Fibroblast of skin of abdomen (primary cell): ENCODE measurements at places on chromosomes 2 and 18.

DNA sequence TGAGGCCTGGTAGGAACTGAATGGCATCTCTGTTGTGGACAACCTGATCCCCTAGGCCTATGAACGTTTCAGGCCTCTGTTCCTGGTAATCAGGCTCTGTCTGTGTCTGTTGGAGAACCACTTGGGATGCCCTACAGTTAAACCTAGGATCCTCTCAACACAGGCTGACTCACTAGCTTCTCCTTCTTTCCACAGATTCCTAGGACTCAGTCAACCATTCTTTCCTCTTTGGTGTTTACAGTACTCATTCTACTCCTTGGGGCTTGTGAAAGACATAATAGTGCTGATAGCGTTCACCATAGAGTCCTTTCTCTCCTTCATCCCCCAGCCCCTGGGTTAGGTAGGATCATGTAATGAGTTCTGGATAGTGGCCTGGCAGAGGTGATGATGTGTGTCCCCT, 544.3 kb downstream of the METTL4 start:
- DNase-seq, result no peak

- DNase-seq, result no peak
Measured at GRCh38 chr2:173931751-173932150, 33.4 kb downstream of the SP3 start.

DNA sequence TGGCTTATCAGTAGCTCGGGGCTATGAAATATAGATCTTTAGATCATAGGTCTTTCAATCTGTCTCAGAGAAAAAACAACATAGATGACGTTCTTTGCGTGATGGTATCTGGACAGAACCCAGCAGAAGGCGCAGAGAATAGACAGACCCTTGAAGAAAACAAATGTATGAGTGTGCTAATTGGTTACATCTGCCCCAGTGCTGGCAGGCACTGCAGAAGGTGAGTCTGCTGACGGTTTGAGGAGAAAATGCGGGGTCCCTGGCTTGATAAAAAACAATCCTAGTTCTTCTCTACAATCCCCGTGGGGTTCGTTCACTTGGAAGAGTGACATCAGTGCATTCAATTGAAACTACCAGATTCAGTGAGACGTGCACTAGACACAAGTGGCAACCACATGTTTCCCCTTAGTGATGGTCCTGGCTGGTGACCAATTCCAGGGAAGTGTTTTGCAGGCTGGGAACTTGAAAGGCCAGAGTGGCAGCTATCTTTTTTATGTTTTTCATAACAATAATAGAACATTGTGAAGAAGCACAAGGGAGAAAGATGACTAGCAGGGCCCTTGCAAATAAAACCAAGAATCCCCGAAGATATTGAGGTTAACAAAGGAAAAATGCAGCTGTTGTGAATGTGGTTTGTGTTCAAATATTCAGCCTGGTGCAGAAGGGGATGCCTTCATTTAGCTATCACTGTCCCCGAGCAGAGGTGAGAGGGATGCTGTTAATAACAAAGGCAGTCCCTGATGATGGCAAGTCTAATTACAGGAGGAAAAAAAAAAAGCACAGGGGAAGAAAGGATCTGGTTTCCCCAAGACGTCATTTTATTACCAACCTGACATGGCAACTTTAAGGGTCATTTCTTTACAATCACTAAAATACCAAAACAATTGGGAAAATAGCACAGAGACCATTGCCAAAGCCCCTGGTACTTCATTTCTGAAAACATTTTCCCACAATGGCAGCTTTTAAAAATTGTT, 337.6 kb upstream of the FIGN start:
- DNase-seq, result peak; percentile 77

DNA sequence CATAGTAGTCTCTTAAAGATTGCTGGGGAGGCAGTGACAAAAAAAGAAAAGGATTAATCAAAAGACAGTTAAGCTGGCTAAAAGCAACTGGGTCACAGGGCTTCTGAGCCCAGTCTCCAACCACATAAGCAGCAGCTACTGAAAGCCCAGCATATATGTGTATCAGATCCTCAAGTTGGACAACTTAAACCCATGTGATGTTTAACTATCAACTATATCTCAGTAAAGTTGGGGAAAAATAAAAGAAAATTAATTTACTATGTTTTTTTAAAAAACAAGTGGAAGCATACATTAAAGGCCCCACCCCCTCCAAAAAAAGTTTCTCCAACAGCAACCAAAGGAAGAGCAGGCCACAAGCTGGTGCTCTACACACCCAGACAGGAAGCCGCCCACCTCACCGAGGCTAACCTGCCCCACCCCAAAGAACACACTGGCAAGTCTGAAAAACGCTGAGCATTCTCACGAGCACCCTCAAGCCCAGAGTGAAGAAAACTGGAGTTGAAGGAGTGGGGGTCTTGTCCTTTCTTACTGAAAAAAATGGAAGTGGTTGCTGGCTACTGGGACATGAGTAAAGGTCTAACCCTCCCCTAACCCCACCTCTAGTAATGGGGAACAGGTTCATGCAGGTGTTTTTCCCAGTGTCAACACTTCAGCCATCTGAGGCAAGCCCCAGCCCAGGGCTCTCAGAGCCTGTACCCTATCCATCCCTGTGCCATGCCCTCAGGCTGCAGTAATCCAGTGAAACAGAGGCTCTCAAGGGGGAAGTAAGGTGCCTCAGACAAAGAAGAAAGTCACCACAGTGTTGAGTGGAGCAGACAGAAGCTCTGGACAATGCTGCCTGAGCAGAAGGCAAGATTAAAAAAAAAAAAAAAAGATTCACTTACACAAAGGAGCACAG, 106.3 kb downstream of the GYPC start:
- DNase-seq, result no peak

GRCh38 chr18:3029215-3029952, 16.4 kb upstream of the LPIN2 start:
- DNase-seq, result peak; percentile 33

DNA sequence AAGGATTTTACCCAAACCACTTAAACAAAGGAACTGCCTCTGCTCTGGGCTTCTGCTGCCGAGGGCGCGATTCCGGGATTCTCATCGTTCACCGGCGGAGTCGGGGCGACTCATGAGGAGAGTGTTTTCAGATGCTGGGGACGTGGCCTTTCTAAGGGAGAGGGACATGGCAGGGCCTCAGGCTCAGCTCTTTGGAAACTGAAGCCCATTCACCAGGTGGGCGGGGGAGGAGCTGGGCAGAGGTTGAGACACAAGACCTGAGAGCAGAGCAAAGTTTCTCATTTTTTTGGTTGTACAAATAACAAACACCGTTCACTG, 29.8 kb downstream of the NFATC1 start:
- DNase-seq, result no peak

GRCh38 chr2:70777450-70777849, 9.4 kb upstream of the ADD2 start:
- DNase-seq, result no peak

- DNase-seq, result no peak
Measured at GRCh38 chr2:127041259-127041970, 65.5 kb downstream of the BIN1 start.

- peak; percentile 89 for DNase-seq
Measured at GRCh38 chr2:188695953-188696352, 278.2 kb upstream of the COL3A1 start.

GRCh38 chr18:32301361-32301760, 111.5 kb downstream of the MEP1B start:
- DNase-seq, result no peak

DNA sequence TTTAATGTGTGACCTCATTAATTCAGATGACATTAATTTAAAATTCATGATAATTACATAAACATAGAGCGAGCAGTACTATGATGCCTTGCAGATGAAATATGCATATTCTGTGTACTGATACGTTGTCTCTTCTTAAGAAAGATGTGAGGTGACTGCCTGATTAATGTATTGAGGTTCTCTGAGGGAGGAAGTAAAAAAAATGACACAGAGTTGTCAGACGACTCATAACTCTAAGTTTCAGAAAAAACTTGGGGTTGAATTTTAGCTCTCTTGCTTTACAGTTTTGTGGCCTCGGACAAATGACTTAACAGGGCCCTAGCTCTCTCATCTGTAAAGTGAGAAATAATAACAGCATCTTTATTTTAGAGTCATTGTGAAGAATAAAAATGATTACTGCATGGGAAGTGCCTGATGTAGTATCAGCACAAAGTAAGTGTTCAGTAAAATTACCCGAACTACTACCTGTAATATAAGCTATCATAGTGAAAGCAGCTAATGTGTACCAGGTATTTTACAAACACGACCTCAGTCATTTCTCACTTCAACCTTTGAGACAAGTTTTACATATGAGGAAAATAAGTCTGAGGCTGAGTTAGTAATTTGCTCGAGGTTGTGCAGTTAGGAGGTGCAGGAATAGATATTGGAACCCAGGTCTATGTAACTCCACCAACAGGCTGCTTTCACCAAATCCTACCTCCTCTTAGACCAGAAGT, 65.3 kb downstream of the ALK start:
- DNase-seq, result no peak

GRCh38 chr18:21242780-21243401, 859 bp downstream of the GREB1L start:
- DNase-seq, result no peak

DNA sequence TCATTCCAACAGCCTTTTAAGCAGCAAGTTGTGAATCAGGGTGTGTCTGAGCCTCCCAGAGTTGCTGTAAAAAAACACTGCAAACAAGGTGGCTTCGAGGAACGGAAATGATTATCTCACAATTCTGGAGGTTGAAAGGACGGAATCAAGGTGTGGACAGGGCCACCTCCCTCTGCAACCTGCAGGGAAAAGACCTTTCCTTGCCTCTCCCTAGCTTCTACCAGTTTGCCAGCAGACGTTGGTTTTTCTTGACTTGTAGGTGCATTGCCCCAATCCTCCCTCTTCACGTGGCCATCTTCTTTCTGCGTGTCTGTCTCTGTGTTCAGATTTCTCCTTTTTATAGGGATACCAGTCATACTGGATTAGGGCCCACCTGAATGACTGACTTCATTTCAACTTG, 24.8 kb upstream of the TMEM131 start:
- DNase-seq, result no peak

- DNase-seq, result no peak
Measured at GRCh38 chr2:19835781-19836281, 66.0 kb downstream of the TTC32 start.

- peak; percentile 82 for DNase-seq
Measured at GRCh38 chr2:38274286-38275276, 102.5 kb downstream of the ATL2 start.

DNA sequence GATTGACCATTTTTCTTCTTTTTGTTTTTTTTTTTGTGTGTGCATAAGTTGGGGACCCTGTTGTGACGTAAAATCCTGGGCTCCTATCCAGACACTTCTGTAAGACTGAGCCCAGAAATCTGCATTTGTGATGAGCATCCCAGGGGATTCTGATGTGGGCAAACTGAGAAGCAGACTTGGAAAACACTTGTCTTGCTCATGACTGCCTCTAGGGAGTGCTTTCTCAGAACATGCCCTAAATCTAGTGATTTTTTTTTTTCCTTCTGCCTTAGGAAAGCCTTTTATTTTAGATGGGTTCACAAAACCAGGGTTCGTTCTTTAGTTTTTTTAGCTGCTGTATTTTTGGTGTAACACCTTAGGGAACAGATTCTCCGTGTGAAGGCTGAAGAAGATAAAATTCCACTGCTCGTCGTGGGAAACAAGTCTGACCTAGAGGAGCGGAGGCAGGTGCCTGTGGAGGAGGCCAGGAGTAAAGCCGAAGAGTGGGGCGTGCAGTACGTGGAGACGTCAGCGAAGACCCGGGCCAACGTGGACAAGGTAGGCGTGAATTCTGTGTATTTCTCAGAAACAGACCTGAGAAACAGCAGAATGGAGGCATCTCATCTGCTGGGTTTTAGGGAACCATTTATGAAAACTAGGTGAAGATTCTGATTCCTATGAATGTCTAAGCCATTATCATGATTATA, 36.7 kb downstream of the RALB start:
- no peak for DNase-seq

- no peak for DNase-seq
Measured at GRCh38 chr2:226932443-226932842, 96.6 kb downstream of the RHBDD1 start.

DNA sequence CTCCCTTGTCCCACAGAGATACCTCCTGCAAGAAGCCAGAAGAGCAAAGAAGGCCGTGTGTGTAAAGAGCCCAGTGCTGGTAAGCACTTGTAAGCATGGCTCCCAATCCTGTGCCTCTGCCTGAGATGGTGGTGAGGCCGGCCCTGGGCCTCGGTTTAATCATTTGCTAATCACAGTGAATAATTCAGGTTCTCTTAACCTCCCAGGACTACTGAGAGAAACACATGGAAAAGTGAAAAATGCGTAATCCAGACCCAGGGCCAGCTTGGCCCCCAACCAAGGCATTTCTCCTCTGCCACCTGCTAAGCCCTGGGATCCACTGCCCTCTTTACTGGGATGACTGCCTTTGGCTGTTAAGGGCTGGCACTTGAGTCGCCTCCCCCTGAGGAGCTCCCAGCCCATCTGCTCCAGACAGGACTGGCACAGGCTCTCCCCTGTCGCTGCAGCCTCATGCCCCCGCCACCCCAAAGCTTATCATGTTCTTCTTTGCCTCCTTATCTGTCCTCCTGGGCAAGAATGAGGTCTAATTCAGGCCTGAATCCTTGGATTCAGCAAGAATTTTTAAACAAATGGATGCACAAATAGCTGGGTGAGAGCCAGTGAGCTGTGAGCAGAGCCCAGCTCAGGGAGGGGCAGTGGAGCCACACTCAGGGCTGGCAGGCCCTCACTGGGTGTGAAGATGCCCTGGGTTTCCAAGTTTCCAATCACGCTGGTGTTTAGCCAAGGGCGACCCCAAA, 193.9 kb upstream of the HS6ST1 start:
- DNase-seq, result no peak

DNA sequence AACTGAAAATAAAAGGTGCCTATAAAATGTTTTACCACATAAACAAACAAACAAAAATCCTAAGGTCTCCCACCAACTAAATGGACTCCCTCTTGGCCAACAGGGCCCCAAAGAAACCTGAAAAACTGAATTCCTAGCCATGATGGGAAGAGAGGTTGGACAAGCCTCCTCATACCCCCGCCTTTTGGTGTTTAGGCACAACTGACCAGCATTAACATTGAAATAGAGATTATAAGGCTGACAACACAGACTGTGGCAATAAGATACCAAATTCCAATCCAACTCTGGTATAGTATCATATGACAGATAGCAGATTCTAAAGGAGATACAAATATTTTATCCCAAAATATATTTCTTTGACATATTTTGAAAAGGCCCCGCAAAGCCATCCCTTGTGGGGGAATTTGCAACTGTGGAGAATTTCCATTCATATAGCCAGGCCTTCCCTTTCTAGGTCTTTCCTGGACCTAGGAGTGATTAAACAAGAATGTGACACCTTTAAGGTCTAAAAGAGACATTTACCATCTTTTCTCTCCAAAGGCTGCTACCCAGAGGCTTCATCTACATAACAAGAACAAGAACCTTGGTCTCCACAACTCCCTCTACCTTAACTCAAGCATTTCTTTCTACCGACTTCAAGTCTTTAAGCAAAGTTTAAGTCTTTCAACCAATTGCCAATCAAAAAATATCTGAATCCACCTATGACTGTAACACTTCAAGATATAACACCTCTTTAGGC, 80.0 kb downstream of the CHN1 start:
- no peak for DNase-seq

- no peak for DNase-seq
Measured at GRCh38 chr2:216796115-216796840, 63.6 kb downstream of the TNP1 start.

GRCh38 chr2:240346753-240347372, 88.6 kb upstream of the GPC1 start:
- no peak for DNase-seq
